ENCODE measurements at places on chromosomes 13 and 19.

GRCh38 chr13:40549500-40550094 lies 116.8 kb downstream of the FOXO1 start:
- DNase-seq, result no peak

- DNase-seq, result no peak
These were observed 62.1 kb downstream of the PEPD start for GRCh38 chr19:33459222-33460090.

- DNase-seq, result no peak
These were observed 1096.6 kb downstream of the PCDH17 start for GRCh38 chr13:58728126-58728525.

GRCh38 chr19:16062789-16063188 lies 13.5 kb upstream of the TPM4 start:
- DNase-seq, result peak; percentile 89

- no peak for DNase-seq
These were observed 366.4 kb downstream of the KLF12 start for GRCh38 chr13:73767747-73768315.

Data from inflammatory macrophage (primary cell).